ENCODE measurements at places on chromosomes 1 and 21. TPM values are rescaled to one million over a fixed set of nuclear protein-coding genes. Genes with fewer than 3 reads are reported as not detected.

- no peak for ATAC-seq
Measured at GRCh38 chr1:189662190-189662589, 815.5 kb downstream of the BRINP3 start.

DNA sequence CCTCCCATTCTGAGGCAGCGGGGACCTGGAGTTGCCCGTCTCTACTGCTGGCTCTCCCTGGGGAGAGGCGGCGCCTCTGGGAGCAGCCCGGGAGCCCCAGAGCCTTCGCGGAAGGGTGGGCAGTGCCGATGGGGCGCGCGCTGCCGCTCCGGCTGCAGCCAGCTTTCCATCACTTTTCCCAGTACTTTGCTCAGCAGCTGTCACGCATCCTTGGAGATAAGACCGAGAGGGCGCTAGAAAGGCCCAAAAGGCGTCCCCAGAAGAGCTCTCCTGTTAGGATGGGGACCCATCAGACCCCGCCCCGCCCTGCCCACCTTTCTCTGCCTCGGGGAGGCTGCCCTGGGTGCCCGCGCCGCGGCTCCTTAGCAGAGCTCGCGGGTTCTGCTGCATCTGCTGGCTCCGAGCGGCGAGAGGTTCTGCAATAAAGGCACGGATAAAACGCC, 534 bp downstream of the KCNH1 start:
- ATAC-seq: peak; percentile 25

DNA sequence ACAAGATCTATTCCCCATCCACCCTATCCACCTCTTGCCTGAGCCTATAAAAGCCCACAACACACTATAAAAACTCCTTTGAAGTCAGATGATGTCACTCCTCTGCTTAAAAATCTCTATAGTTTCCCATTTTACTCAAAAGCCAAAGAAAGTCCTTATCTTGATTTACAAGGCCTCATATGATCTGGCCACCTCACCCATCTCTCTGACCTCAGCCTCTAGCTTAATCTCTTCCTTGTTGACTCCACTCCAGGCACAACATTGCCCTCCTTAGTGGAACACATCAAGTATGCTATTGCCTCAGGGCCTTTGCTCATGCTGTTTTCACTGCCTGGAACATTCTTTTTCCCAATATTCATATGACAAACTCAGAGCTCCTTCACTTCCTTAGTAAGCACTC, 33.3 kb downstream of the ZNF281 start:
- ATAC-seq: no peak

DNA sequence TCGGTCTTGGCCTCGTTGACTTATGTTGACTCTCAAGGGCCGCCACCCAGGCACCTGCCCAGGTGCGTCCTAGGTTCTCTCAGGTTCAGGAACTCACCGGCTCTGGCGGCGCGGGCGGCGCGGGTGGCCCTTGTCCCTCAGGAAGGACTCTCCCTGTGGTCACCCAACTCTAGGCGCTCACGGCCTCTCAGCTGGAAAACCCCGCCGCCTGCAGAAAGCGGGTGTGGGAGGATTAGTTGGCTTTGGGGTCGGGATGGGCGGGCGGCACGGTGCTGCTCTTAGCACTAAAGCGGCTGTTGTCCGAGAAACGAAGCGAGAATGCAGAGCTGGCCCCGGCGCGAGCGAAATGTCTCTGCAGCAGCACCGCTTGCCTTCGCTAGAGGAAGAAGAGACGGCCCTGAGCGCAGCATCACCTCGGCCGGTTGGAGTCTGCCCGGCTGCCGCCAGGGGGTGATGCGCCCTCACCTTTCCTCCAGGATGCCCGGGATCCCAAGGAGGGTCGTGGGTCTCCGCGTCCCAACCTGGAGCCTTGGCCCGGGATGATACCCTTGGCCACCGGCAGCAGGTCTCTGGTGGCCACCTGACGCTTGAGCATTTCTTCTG, 8.1 kb upstream of the TADA1 start:
- peak; percentile 65 for ATAC-seq

RCSD1 gene
- 20.6 TPM for total RNA-seq
